ENCODE measurements at places on chromosomes 1 and 21.

DNA sequence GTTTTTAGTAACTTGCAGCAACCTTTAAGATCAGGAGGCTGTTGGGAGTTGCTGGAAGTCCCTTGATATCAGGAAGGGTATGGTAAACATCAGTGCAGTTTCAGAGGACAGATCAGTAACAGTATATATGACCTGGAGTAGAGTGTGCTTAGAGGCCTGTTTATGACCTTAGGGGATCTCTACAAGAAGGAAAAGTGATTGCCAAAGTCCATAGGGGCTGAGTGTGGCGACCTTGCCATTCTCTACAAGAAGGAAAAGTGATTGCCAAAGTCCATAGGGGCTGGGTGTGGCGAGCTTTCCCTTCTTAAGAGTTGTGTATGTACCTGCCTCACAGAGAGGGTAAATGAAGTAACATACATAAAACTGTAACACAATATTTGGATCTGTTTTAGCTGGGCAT lies 28.5 kb upstream of the AXDND1 start:
- no peak for DNase-seq

DNA sequence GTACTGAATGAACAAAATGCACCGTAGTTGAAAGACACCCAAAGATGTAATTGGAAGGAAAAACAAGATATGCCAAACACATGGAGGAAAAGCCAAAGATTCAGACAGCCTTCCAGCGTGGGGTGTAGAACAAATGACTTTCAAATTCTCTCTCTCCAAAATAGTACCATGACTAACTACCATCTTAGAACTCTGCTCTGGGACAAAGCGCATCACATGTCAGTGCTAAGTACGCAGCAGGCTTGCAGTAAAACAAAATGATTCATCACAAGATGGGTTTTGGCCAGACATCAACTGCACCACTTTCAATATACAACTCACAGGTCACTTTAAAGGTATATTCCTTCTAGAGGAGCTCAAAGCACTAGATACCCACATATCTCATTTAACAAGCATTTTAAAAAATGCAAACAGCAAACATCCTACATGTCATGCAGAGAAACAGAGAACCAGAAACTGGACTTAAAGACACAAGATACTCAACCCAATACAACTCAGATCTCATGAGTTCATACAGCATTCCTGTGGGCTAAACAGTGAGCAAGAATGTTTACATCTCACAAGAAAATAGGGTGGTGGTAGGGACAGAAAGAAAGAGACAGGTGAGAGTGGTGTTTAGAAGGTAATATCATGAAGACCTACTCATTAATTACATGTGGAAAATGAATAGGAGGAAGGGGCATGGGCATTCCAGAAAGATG lies 75.7 kb downstream of the BCAR3 start:
- peak; percentile 16 for DNase-seq

DNA sequence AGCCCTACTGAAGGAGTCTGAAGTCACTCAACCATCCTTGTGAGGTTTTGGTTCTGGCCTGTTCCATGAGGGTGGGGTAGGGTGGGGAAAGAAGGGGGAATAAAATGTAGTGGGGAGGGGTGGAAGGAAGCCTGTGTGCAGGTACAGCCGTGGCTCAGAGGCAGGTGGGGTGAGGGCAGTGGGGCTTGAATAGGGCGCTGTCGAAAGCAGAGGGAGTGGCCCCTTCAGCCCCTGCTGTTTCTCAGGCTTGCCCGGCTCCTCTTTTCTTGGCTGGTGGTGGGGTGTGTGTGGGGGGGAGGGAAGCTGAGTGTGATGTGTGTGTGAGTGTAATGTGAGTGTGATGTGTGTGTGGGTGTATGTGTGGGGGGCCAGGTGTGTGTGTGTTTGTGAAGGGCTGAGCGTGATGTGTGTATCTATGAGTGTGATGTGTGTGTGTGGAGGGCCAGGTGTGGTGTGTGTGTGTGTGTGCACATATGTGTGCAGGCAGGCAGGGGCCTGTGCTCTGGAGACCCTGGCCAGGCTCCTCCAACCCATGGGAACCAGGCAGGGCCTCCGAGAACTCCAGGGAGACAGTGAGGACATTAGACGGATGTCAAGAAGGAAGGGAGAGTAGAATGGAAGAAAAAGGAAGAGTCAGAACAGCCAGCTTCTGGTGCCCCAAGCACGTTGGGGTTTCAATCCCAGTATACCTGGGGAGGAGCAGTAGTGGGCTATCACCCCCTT lies 9.0 kb downstream of the SOX13 start:
- no peak for DNase-seq

DNA sequence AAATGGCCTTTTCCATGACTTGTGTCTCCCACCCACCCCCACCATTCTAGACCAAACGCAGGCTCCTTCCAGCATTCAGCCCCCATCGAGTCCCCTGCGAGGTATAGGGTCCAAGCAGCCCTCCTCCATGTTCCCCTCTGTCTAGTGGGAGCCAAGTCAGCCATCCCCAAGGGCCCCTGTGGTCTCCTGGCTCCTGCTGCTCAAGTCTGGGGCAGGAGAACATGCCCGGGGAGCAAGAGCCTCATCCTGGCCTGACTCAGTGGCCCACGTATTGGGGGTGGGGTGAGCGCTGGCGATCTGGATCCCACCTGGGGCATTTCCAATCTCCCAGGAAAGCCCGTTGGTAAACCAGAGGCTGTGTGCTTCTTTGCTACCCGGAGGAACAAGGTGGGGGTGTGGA lies 4.1 kb upstream of the PRDM16 start:
- no peak for DNase-seq

DNA sequence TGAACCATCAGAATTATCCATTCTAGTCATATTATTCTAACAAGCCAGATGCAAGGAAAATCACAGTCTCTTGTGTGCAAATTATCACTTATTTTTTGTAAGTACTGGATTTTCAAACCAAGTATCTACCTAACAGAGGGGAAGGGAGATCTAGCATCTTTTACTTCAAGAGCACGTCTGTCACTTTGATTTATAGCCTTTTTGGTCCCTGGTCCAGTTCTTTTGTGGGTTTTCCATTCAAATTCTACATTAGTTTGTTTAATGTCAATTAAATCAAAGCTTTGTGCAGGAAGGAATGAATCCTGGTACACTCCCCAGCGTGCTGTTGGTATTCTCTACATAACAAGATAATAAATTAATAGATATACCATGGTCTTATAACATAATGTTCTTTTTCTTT lies 43.6 kb downstream of the ERG start:
- DNase-seq = no peak

DNA sequence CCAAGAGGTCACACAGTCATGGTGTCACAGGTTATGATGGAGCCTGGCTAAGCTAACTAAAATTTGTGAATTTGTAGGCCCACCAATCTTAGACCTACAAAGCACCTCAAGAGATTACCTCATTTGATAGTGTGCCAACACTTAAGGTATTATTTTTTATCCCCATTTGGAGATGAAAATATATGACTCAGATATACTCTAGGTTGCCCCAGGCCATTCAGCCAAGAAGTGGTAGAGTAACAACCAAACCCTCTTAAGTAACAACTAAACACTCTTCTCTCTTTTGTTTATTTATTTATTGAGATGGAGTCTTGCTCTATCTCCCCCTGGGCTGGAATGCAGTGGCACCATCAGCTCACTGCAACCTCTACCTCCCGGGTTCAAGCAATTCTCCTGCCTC lies 14.3 kb downstream of the NPL start:
- DNase-seq = no peak

DNA sequence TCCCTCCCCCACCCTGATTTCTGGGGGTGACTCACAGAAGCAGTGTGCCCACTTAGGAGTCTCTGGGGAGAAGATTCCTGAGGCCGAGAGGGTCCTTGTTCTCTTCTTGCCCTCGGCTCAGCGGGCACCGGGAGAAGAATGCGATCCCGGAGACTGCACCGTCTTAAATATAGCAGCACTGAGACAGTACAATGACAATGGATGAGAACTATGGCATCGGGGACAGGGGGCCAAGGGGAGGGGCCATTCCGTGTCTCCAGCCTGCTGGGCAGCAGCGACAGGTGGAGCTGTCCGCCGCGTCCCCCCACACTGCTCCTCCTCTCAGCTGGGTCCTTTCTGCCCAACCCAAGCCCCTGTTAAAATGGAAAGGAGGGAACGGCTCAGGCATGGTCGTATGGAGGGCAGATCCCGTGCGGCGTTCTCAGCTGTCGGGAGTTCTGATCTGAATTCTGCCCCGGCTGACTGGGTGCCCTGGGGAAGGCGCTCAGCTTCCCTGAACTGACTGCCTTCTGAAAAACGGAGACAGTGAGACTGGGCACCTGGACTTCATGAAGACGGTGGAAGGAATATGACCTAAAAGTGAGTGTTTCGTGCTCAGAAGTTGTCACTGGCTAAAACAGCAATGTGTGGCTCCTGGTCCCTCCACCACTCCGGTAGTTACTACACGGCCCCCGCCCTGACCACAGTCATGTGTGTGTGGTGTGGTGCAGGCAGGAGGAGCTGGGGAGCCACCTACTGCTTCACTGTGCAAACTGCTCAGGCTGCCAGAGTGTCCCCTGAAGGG lies at the start of gene MYOM3:
Gene MYOM3 (minus strand): TSS at position 140 of the 784 bp plus-strand sequence. CDS start 3,499 bp downstream, outside the sequence.
- DNase-seq = peak; percentile 48

DNA sequence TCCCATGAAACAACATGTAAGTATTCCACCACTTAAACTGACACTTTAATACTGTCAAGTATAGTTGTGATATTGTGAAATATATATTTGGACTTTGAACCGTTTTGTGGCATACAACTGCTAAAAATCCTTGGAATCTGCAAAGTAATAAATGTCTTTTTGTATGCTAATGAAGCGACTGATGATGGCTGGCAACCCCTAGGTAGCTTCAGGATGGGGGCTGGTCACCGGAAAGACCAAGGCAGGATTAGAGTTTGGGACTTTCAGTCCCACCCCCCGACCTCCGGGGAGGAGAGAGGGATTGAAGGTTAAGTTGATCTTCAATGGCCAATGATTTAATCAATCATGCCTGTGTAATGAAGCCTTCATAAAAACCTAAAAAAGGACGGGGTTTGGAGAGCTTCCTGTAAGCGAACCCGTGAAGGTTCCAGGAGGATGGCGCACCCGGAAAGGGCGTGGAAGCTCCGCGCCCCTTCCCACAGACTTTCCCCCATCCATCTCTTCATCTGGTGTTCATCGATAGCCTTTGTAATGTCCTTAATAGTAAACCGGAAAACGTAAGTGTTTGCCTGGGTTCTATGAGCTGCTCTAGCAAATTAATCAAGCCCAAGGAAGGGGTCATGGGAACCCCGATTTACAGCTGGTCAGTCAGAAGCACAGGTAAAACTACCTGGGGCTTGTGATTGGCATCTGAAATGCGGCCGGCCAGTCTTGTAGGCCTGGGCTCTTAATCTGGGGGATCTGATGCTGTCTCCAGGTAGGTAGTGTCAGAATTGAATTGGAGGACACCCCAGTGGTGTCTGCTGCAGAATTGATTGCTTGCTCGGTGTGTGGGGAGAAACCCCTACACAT lies 1.8 kb upstream of the ZNF281 start:
- no peak for DNase-seq

GRCh38 chr1:69639159-69639558 lies 71.4 kb downstream of the LRRC7 start:
- DNase-seq = no peak
